ENCODE measurements at places on chromosomes 2 and 18. TPM values are rescaled to one million over a fixed set of nuclear protein-coding genes. Genes with fewer than 3 reads are reported as not detected.

The LIMS3 gene
- 13.5 TPM for total RNA-seq

The NEUROD1 gene
- total RNA-seq = not detected

The NFATC1 gene
- total RNA-seq = 11.3 TPM

The REG1B gene
- total RNA-seq = not detected

The SCN9A gene
- total RNA-seq = 32.9 TPM

The MC2R gene
- not detected for total RNA-seq

DNA sequence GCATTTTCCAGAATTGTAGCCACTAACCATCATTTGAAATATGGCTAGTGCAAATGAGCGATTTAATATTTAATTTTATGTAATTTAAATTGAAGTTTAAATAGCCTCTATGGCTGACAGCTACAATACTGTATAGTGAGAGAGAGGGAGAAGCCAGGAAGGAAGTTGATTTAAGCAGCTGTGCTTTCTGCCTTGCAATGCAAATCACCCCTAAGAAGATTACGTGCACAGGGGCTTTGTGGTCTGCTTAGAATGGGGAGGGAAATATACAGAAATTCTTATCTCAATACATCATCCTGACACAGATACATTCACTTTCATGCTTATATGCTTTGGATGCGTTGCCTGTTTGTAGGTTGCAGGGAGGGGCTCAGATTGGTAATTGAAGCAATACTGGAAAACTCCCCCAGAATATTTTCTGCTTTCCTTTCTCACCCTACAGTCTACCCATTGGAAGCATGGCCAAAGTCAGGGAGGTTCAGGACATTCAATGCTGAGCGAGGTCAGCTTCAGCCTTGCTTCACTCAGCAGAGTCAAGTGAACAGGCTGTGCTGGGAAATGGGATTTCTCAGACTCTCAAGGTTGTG lies 674.0 kb downstream of the CNTNAP5 start:
- no peak for DNase-seq

GRCh38 chr2:239058766-239059165 lies 210.9 kb downstream of the TWIST2 start:
- DNase-seq = no peak

DNA sequence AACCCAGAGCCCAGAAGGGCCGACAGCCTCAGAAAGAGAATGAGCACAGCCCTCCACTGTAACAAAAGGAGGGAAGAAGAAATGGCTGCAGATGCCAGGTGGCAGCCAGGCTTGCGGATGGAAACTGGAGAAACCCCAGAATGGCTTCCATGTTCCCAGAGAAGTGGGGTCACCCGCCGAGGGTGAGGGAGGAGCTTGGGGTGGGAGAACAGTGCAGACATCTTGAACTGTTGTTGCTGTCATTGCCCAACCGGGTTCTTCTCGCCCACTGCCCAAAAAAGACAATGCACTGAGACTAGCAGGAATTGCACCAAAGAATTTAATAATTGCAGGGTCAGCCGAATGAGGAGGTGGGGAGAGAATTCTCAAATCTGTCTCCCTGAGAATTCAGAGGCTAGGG lies 223.2 kb upstream of the RAB6C start:
- no peak for DNase-seq

- DNase-seq = no peak
Observed at GRCh38 chr2:224969633-224970260, 72.5 kb downstream of the DOCK10 start.

DNA sequence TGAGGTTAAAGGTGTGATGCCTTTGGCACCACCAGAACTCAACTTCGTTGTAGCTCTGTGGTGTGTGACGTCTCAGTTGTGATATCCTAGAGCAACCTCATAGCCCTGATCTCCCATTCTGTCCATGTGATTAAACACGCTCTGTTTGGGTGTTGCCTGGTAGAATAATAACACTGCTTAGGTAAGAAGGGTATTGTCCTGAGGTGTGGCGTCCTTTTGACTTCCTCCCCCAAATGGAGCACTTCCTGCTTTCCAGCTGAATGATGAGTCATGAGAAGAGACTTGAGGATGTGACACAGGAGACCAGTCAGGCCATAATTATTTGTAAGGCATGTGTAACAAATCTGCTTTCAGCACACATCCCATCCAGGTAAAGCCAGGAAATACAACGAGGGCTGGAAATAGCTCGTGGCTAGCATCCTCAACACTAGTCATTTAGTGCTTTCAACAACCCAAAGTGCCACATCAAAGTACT lies 100.7 kb downstream of the RAPGEF4 start:
- DNase-seq = no peak

DNA sequence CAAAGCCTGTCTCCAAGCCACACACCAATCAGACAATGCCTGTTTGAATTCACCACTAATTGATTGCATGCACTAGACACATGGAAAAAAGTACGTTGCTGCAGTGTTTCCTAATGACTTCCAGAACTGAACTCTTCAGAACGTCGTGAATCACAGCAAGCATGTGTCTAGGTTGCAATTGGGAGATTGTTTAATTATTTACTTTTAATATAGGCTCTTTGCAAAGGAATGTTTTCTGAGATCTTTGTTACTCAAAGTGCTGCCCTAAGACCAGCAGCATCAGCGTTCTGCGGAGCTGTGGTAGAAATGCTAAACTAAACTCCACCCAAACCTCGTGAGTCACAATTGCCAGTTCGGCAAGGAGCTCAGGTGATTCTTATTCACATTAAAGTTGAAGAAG lies 52.7 kb upstream of the CCDC68 start:
- no peak for DNase-seq

GRCh38 chr2:557635-558301 lies 119.4 kb downstream of the TMEM18 start:
- no peak for DNase-seq

- DNase-seq = peak; percentile 37
Observed at GRCh38 chr2:81894451-81894990, 1590.0 kb upstream of the LRRTM1 start.

- no peak for DNase-seq
Observed at GRCh38 chr2:141506135-141506534, 624.7 kb downstream of the LRP1B start.

- no peak for DNase-seq
Observed at GRCh38 chr2:3596901-3597417, 2.0 kb downstream of the COLEC11 start.

DNA sequence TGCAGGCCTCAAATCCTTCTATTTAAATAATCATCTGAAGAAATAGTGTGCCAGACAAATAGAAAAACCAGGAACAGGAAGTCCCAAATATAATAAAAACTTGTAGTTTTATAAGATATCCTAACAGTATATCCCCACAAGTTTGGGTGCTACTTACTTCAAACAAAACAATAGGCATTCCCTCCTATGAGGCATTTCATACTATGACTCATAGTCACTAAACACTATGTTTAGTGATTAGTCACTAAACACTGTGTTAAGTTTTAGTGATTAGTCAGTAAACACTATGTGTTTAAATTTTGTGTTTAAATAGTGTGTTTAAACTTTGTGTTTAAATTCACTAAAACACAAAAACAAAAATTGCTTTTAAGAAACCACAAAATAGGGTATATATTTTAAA lies 407.0 kb upstream of the CDH19 start:
- DNase-seq = no peak

DNA sequence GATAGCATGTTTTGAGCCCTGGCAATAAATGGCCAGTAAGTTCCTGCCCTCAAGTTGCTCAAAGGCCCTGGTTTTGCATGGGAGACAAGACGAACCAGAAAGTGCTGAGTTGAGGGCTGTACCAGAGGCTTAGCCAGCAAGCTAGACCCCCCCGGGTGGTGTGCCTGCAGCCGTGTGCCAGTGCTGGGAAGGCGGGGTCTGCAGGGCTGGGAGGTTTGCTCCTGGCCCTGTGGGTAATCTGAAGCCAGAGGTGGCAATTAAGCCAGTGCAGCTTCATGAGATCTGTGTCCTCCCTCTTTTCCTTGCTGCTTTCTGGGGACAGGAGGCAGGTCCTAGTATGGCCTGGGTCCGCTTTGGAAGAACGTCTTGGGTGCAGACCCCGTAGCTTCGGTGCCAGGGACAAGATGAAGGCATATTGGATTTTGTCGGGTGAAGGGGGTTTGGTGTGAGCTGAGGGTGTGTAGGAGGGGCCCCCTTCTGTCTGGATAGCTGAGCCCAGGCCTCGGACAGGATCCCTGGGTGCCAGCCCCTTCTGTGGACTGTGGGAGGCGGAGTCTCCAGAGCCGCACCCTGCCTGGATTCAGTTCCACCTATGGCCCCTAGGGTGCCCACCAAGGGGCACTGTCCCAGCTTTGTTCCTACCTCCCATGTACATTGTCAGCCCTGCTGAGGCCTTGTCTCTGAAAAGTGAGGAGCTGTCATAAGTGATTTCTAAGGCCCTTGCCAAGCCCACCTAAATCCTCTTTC lies 15.6 kb downstream of the ATOH8 start:
- DNase-seq = no peak

GRCh38 chr2:226057914-226058313 lies 658.4 kb downstream of the NYAP2 start:
- no peak for DNase-seq

- DNase-seq = no peak
Observed at GRCh38 chr2:33516456-33516995, 40.1 kb downstream of the RASGRP3 start.

- DNase-seq = no peak
Observed at GRCh38 chr2:88100489-88100858, 27.4 kb downstream of the FABP1 start.

DNA sequence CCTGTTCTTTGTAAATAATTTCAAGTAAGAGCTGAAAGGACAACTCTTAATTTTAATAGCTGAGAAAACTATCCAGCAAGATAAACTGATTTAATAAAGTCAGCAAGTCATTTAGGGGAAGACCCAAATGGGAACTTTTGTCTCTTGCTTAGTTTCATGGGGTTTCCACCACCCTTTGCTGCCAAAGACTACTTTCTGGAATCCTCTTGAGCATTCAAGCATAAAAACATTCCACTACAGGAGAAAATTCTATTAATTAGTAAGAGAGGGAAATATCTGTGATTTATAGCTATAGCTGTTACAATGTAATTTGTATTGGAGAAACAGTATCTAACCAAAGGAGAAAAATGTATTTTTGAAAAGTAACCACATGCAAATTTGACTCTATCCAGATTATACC lies 20.6 kb downstream of the EFEMP1 start:
- DNase-seq = no peak

- no peak for DNase-seq
Observed at GRCh38 chr18:55396267-55396905, 191.6 kb downstream of the TCF4 start.

DNA sequence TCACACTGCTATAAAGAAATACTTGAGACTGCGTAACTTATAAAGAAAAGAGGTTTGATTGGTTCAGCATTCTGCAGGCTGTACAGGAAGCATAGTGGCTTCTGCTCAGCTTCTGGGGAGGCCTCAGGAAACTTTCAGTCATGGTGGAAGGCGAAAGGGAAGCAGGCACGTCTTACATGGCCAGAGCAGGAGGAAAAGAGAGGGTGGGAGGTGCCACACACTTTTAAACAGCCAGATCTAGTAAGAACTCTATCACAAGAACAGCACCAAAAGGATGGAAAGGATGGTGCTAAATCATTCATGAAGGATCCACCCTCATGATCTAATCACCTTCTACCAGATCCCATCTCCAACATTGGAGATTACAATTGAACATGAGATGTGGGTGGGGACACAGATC lies 145.5 kb upstream of the OSR1 start:
- no peak for DNase-seq

GRCh38 chr2:149363958-149364357 lies 33.6 kb downstream of the LYPD6 start:
- DNase-seq = no peak

DNA sequence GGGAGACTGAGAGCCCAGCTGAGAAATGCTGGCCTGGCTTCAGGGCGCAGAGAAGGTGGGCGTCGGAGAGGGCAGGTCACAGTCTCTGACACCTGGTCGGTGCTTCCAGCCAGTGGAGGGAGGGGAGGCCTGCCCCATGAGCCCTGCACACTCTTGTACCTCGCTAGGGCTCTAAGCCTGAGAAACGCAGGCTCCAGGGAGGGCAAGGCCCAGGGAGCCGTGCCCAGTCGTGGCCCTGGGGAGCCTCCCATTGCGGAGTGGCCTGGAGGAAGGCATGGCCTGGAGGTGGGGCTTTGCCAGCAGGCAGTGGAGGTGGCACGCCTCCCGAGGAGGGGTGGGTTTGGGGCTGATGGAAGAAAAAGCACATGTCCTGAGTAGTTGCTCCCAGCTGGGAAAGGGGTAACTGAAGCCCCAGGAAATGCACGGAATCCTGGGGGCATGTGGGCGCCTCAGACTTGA lies 39.0 kb downstream of the MTERF4 start:
- no peak for DNase-seq

DNA sequence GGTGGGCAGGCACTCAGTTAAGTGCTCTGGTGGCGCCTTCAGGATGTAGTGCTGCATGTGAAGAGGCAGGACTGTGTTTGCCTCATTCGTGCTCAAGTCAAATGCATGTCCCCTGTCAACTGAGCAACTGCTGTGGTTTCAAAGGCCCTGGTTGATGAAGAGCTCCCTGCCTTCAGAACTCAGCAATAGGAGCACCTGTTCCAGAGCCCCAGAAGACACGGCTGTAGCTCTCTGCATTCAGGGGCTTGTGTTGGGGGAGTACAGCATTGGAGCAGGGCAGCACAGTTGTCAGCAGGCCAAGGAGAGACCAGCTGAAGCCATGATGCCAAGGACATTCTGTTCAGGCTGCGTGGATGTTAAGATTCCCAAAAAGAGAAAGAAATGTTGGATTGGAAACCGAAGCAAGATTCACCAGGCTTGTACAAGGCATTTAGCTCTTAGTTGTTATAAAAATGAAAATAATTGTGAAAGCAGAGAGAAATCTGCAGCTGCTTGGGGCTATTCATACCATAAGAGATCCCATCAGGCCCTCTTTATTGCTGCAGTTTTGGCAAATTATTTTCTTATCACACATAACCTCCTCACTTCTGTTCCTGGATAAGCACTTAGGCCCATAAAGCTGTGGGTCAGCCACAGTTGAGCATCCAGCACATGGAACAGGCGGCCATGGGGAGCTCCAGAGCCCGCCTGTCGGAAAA lies 252.4 kb upstream of the ZNF521 start:
- peak; percentile 14 for DNase-seq

DNA sequence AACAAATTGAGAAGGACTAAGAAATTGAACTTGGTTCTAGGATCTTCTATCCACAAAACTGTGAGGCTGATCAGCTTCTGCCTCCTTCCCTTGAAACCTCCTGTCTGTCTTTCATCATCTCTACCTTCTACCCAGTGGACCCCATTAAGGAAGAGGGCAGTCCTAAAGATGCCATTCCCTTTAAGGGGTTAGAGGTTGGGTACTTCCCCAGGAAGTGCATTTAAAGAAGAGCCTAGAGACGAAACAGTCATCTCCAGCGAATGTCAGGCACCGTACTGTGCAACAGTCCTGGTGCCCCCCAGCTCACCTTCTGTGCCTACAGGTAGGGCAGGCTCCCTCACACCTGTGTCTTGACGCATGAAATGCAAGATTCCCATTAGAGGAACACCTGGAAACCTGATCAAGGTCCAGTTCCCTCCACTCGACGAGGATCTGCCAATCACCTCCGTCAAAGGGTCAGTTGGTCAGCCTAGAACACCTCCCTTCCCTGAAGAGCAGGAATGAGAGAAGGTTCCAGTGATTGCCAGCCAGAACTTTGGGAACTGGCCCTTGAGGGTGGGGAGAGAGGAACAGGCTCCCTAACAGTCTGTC lies 20.9 kb downstream of the LOXHD1 start:
- no peak for DNase-seq

GRCh38 chr2:239008004-239008403 lies 160.1 kb downstream of the TWIST2 start:
- DNase-seq = no peak
